ENCODE measurements at places on chromosomes 13 and 19.

DNA sequence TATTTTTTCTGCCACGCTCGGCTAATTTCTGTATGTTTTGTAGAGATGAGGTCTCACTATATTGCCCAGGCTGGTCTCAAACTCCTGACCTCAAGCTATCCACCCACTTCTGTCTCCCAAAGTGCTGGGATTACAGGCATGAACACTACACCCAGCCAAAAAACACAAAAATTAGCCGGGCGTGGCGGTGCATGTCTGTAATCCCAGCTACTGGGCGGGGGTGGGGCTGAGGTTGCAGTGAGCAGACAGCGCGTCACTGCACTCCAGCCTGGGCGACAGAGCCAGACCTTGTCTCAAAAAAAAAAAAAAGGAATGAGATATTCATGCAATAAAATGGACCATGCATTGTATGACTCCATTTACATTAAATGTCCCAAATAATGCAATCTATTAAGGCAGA is 32.2 kb downstream of the VASP start:
- H3K4me3 ChIP-seq: no peak overlapping the region
- H3K4me1 ChIP-seq: peaks cover 5% of the 10 kb centered on the region
- H3K36me3 ChIP-seq: peaks cover 5% of the 10 kb centered on the region
- H3K27me3 ChIP-seq: no peaks in the 10 kb centered on the region
- no peak overlapping the region for H3K27ac ChIP-seq

DNA sequence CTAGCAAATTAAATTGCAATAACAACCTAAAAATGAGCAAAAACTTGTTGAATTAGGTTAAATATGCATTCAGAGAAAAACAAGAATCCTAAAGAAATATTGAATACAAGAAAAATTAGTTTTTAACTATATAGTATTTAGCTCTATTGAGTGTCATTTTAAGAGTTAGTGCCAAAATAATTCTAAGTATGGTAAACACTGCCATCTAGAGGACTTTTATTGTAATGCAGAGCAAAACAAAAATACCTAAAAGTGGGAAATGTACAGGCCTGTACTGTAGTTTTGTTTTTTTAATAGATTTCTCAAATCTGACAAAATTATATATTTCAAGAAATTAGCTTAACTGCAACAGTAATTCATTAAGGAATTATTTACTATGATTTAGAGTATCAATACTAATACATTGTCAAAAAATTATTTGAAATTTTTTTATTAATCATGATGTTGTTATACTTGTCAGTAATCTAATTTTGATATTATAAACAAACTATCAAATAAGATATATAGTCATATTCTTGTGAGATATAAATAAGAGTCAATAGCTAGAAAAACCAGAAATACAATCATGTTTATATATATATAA is 8.2 kb upstream of the PCDH9 start:
- no peaks in the 10 kb centered on the region for H3K27me3 ChIP-seq
- H3K4me1 ChIP-seq: no peaks in the 10 kb centered on the region
- DNase-seq: no peak
- no peak overlapping the region for H3K27ac ChIP-seq

DNA sequence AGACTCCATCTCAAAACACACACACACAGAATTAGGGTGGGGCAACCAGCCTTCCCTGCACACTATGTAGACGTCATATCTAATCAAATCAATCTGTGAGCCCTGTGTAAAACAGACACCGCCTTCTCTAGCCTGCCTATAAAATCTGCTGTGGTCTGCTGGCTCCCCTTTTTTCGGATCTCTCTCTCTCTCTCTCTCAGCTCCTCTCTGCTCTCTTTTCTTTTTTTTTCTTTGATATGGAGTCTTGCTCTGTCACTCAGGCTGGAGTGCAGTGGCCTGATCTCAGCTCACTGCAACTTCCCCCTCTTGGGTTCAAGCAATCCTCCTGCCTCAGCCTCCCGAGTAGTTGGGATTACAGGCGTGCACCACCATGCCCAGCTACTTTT is 11.8 kb upstream of the CD70 start:
- H3K4me3 ChIP-seq: no peak overlapping the region
- no peak for DNase-seq
- H3K27me3 ChIP-seq: peaks cover 3% of the 10 kb centered on the region
- peaks cover 29% of the 10 kb centered on the region for H3K4me1 ChIP-seq
- H3K36me3 ChIP-seq: peaks cover 3% of the 10 kb centered on the region

GRCh38 chr19:39506944-39507714 is 7.8 kb upstream of the SELENOV start:
- peak overlapping the region; percentile 57 for H3K27ac ChIP-seq
- DNase-seq: peak; percentile 83
- H3K36me3 ChIP-seq: peaks cover 1% of the 10 kb centered on the region
- H3K27me3 ChIP-seq: peaks cover 55% of the 10 kb centered on the region
- H3K4me3 ChIP-seq: peak overlapping the region; percentile 80

- DNase-seq: no peak
- no peaks in the 10 kb centered on the region for H3K27me3 ChIP-seq
- H3K4me3 ChIP-seq: no peak overlapping the region
- H3K4me1 ChIP-seq: peaks cover 21% of the 10 kb centered on the region
Observed at GRCh38 chr19:3818918-3819317, 32.7 kb upstream of the MATK start.

- H3K27me3 ChIP-seq: peaks cover 30% of the 10 kb centered on the region
- H3K27ac ChIP-seq: no peak overlapping the region
- H3K4me1 ChIP-seq: peaks cover 7% of the 10 kb centered on the region
- DNase-seq: no peak
Observed at GRCh38 chr13:43573802-43574514, 212.8 kb downstream of the ENOX1 start.

DNA sequence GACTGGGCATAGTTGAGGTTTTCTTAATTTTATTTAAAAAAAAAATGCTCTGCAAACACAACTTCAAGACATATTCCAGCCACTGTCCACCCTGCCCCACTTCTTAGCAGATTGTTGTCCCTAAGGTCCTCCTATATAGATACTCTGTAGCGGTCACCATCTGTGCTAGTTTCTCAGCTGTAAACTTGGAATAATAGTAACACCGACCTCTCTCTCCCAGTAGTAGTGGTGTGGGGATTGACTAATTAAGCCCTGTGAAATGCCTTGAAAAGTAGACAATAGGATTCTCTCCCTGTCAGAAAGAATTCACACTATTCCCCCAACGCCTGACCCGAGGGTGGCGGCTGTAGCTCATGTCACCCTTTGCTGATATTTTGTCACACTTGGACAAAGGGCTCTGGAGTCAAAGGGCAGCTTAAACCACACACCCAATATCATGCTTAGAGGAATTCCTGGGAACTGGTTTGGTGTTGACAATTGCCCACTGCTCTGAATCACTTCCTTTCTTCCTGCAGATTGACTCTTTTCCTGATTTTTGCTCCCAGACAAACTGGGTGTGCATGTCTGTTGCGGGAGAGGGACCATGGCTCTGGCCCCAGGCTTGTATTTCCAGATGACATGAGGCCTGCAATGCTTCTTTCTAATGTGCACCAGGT is 9.2 kb upstream of the SERP2 start:
- no peaks in the 10 kb centered on the region for H3K4me1 ChIP-seq
- no peak overlapping the region for H3K4me3 ChIP-seq
- H3K27me3 ChIP-seq: no peaks in the 10 kb centered on the region
- no peak for DNase-seq
- no peaks in the 10 kb centered on the region for H3K36me3 ChIP-seq

GRCh38 chr19:40279761-40280607 is 5.2 kb downstream of the AKT2 start:
- peaks cover 6% of the 10 kb centered on the region for H3K36me3 ChIP-seq
- H3K4me3 ChIP-seq: peak overlapping the region; percentile 16

- no peaks in the 10 kb centered on the region for H3K36me3 ChIP-seq
- no peak for DNase-seq
- H3K27ac ChIP-seq: no peak overlapping the region
- peaks cover 4% of the 10 kb centered on the region for H3K4me1 ChIP-seq
- H3K4me3 ChIP-seq: no peak overlapping the region
- H3K27me3 ChIP-seq: no peaks in the 10 kb centered on the region
Observed at GRCh38 chr19:10344780-10345179, 5.4 kb upstream of the ICAM3 start.

- DNase-seq: no peak
- no peak overlapping the region for H3K27ac ChIP-seq
- H3K36me3 ChIP-seq: no peaks in the 10 kb centered on the region
- peaks cover 8% of the 10 kb centered on the region for H3K27me3 ChIP-seq
Observed at GRCh38 chr13:25719666-25720065, 332.1 kb downstream of the SHISA2 start.

- no peak for DNase-seq
- no peak overlapping the region for H3K4me3 ChIP-seq
- H3K27me3 ChIP-seq: peaks cover 9% of the 10 kb centered on the region
- no peaks in the 10 kb centered on the region for H3K36me3 ChIP-seq
- no peaks in the 10 kb centered on the region for H3K4me1 ChIP-seq
Observed at GRCh38 chr13:111882351-111882750, 184.6 kb upstream of the SOX1 start.

- H3K4me1 ChIP-seq: no peaks in the 10 kb centered on the region
- peaks cover 26% of the 10 kb centered on the region for H3K27me3 ChIP-seq
- H3K27ac ChIP-seq: no peak overlapping the region
- no peaks in the 10 kb centered on the region for H3K36me3 ChIP-seq
- no peak for DNase-seq
- H3K4me3 ChIP-seq: no peak overlapping the region
Observed at GRCh38 chr19:18620311-18620710, 7.6 kb downstream of the TMEM59L start.

DNA sequence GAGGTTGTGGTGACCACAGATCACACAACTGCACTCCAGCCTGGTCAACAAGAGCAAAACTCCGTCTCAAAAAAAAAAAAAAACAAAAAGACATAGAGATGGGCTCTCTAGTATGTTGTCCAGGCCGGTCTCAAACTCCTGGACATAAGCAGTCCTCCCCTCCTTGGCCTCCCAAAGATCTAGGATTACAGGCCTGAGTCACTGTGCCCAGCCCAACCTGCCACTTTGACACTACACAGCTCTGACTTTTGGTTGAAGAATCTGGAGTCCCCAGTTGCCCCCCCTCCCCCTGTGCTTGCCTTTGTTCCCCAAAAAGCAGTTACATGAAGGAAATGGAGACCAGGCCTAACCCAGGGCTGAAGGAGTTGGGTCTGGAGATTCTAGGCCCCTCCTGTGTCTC is 12.9 kb downstream of the CARM1 start:
- H3K27me3 ChIP-seq: no peaks in the 10 kb centered on the region
- no peak overlapping the region for H3K4me3 ChIP-seq
- no peak overlapping the region for H3K27ac ChIP-seq
- H3K36me3 ChIP-seq: peaks cover 10% of the 10 kb centered on the region
- DNase-seq: no peak
- H3K4me1 ChIP-seq: peaks cover 7% of the 10 kb centered on the region

GRCh38 chr13:33394294-33394932 is 108.9 kb upstream of the STARD13 start:
- H3K27ac ChIP-seq: no peak overlapping the region
- no peak overlapping the region for H3K4me3 ChIP-seq
- H3K4me1 ChIP-seq: no peaks in the 10 kb centered on the region
- H3K27me3 ChIP-seq: peaks cover 3% of the 10 kb centered on the region
- H3K36me3 ChIP-seq: no peaks in the 10 kb centered on the region

DNA sequence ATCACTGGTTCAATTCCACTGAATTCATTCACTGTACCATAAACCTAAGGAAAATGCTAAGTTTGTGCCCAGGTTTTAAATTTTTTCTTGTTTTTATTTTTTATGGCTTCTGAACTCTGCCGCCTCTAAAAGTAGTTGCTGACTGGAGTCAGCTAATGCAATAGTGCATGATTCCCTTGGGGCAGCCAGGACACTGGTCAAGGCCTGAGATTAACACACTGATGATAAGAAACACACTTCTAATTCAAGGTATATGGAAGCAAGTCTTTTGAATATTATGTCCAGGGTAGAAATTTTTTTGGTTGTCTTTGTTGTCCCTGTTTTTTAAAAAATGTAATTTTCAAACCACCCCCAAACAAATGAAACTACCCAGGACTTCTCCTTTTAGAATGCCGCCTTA is 72.2 kb downstream of the CDADC1 start:
- no peak overlapping the region for H3K27ac ChIP-seq
- H3K27me3 ChIP-seq: no peaks in the 10 kb centered on the region
- H3K4me3 ChIP-seq: no peak overlapping the region
- no peaks in the 10 kb centered on the region for H3K36me3 ChIP-seq

DNA sequence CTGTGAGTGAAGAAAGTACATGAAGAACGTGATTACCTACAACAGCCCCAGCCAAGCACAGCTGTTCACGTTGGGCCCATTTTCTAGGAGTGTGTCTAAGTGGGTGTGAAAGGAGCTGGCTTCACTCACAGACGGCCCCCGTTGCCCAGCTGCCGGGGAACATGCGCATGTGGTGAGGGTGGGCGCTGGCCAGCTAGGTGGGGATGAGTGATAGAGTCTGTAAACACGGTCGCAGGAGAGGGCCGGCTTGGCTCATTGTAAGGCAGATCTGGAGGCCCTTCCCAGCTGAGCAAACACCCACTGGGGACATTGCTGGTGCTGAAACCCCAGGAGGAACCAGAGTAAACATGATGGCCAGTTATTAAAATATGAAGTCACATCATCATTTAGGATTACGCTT is 160.5 kb downstream of the TEX29 start:
- no peaks in the 10 kb centered on the region for H3K27me3 ChIP-seq
- no peak for DNase-seq
- no peaks in the 10 kb centered on the region for H3K4me1 ChIP-seq
- no peak overlapping the region for H3K27ac ChIP-seq
- H3K36me3 ChIP-seq: no peaks in the 10 kb centered on the region
- no peak overlapping the region for H3K4me3 ChIP-seq

DNA sequence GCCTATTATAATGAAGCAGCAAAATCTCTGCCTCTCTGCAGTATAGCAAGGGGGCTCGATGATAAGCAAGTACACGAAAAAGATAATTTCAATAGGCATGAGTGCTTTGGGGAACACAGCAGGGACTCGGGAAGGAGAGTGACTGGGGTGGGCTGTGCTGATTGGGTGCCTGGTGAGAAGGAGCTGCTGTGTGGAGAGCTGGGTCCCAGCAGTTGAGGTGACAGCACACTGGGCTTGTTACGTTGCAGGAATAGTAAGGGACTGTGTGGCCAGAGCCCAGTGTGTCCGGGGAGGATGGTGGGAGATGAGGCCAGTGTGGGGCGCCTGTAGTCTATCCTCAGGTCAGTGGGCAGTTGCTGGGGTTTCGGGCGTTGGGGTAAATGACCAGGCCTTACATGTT is 17.4 kb downstream of the WDR62 start:
- no peak overlapping the region for H3K27ac ChIP-seq
- no peaks in the 10 kb centered on the region for H3K27me3 ChIP-seq
- no peak overlapping the region for H3K4me3 ChIP-seq
- peaks cover 40% of the 10 kb centered on the region for H3K36me3 ChIP-seq

DNA sequence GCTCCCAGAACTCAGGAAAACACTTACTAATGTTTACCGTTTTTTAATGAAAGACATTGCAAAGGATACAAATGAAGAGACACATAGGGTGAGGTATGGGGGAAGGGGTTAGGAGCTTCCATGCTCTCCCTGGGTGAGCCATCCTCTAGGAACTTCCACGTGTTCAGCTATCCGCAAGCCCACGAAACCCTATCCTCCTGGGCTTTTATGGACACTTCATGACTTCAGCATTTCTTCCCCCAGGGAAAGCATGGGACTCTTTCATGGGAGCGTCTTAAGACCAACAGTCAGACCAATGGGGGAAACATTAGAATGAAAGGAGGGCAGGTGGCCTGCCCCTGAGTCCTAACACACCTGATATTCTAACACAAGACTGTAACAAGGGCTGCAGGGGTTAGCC is 6.6 kb upstream of the ESD start:
- no peak overlapping the region for H3K4me3 ChIP-seq
- no peak overlapping the region for H3K27ac ChIP-seq
- no peaks in the 10 kb centered on the region for H3K36me3 ChIP-seq
- DNase-seq: no peak
- H3K27me3 ChIP-seq: peaks cover 4% of the 10 kb centered on the region
- H3K4me1 ChIP-seq: no peaks in the 10 kb centered on the region
